ENCODE measurements at places on chromosomes 4 and X.

GRCh38 chr4:121168446-121169281 is 4.5 kb upstream of the TNIP3 start:
- DNase-seq, result no peak

DNA sequence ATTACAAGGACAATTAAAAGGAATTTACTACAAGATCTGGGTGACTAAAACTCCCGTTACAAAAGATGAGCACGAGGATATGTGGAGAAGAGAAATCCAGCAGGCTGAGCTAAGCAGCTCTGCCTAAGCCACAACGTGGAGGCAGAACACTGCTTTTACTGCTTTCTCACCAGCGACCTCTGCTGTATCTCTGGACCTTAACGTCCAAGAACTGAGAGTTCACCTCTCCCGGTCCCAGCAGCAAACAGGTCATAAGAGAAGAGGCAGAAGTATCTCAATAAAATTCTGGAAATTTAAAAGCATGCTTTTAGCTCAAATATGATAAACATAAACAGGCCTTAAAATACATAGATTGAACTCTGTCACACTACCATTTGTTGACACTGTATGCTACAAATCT is 81.0 kb downstream of the ADGRA3 start:
- DNase-seq, result no peak

DNA sequence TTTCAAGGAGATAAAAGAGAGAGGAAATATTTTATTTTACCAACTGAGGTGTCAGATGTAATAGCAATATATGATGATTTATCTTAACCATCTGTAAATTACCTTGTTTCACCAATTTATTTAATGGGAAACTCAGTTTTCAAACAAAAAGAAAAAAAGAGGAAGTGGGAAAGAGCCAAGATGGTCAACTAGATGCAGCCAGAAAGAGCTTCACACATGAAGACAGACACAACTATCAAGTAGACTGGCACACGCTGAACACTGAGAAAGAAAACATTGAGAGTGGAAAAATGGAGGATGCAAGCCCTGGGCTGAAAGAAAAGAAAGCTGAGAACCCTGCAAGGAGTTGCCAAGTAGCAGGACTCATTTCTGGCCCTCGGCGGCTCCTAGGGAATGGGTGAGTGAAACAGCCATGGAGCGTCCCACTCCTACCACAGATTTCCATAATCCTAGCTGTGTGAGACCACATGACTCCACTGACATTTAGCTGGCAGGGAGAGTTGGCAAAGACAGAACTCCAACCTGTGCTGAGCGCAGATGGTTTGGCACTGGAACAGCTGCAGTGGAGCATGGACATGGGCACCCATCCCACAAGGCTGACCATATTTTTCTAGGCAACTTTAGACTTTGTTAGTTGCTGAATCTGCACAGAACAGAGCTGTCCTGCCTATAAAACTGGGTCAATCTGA is 409.3 kb downstream of the FAM47B start:
- DNase-seq, result no peak

- no peak for DNase-seq
These were observed 8.7 kb downstream of the WDFY3 start for GRCh38 chr4:84957514-84958420.

DNA sequence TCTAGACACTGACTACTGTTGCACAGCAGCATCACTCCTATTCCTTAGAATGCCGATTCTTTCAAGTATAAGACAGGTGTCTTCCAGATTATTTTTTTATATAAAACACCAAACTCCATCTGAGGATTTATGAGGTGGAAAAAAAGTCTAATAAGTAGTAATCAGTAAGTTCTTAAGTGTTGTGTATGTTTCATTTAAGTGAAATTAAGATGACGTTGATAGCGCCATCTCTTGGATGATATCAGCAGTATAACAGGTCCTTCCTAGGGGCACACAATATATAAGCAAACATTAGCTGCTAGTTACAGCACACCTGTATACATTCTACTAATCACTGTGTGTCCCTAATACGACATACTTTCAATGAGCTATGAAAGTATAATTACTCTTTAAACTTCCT is 99.6 kb upstream of the STS start:
- DNase-seq, result no peak

GRCh38 chr4:104868533-104868932 is 278.1 kb upstream of the TET2 start:
- DNase-seq, result no peak

Data from stimulated activated naive CD8-positive, alpha-beta T cell treated with anti-CD3 and anti-CD28 coated beads, Interleukin-15, Interleukin-2, amounts not matched to agents 100 U/mL and 50 U/mL, for 24 hours (primary cell).